ENCODE measurements at places on chromosomes 4 and X.

DNA sequence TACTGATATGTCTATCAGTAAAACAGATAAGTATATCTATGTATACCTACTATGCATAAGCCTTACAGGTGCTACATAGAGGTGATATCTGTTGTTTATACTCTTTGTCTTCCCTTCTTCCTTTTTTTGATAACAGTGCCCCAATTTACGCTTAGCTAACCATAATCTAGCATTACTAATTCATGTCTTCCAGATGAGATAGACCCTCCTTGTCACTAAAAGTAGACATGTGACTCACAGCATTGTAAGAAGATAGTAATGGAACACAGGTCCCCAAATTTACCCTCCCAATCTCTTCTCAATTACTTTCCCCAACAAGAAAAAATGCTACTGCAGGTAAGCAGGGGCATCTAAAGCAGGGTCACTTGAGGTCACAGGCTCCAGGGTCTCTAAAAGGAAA is 7.9 kb upstream of the NFKB1 start:
- no peak for DNase-seq

- DNase-seq = no peak
Observed at GRCh38 chr4:13455411-13455810, 28.7 kb downstream of the RAB28 start.

DNA sequence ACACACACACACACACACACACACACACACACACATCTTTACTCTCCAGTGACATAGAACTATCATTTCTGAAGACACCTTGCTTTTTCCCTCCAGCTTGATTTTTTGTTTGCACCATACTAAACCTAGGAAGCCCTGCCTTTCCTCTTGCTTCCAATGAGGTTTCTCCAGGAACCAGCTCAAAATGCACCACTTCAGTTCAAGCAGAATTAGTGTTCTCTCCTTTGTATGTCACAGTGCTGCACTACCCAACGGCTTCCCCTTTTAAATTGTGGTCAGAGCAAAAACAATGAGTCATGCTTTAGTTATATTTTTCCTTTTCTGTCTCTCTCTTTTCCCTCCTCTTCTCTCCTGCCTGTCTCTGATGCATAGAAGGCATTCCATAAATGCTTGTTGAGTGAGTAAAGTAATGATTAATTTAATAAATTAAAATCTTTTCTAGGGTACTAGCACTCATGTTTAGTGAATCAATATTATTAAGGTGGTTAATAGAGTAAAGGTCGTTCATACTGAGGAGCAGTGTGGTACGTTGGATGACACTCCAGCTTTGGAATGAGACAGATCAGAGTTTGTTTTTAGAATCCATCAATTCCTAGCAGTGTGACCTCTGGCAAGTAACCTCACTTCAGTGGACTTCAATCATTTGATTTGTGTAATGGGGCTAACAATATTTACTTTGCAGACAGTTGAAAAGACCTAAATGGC is 5.9 kb downstream of the RTL3 start:
- DNase-seq = no peak

- no peak for DNase-seq
Observed at GRCh38 chrX:42098900-42099299, 175.5 kb upstream of the CASK start.

- no peak for DNase-seq
Observed at GRCh38 chr4:40122941-40123340, 66.3 kb downstream of the N4BP2 start.

DNA sequence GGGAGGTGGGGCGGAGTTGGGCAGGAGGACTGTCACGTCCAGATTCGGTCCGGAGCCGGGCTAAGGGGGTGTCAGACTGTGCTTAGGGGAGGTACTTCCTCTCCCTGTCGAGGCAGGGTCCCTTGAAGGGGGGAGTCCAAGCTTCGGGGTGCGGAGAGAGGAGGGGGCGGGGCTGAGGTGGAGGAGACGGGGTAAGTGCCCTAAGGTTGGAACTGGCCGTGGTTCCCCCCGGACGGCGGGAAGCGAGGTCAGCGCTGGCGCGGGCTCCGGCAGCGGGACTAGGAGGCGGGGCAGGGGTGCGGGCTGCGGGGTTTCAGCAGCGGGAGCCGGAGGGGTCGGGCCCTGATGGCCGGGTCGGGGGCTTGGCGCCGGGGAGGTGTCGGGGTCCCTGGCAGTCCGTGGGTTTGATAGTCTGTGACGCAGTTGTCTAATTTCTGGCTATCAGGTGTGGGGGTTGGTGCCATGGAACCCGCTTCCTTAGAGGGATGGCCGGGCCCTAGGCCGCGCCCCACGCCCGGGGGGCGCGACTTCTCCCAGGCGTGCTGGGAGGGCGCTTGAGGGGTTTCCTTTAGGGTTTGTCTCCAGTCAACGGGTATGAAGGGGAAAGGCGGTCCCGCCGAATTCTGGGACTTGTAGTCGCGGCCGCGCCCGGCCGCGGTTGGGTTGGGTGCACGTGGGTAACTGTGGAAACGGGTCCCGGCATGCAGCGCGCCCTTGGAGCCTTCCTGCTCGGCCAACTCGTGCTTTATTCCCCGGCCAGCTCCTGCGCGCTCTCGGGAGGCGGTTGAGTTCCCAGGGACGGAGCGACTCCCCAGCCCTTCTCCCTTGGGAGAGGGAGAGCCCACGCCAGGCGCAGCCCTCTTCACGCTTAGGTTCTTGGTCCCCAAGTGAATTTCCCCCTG is 1.5 kb downstream of the DCUN1D4 start:
- DNase-seq = peak; percentile 95

- DNase-seq = no peak
Observed at GRCh38 chrX:122788216-122788615, 395.9 kb upstream of the GRIA3 start.

DNA sequence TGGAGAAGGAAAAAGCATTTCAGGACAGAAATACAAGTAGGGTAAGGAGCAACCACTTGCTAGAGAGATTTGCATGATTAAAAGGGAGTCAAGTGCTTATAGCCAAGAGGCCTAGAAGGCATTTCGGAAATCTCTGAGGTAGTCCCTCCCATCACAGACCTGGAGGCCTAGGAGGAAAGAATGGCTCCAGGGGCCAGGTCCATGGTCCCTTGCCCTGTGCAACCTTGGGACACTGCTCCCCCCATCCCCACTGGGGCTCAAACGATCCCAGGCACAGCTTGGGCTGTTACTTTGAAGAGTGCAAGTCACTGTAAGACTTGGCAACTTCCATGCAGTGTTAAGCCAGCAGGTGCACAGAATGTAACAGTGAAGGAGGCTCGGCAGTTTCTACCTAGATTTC is 51.2 kb upstream of the FBXW7 start:
- no peak for DNase-seq

DNA sequence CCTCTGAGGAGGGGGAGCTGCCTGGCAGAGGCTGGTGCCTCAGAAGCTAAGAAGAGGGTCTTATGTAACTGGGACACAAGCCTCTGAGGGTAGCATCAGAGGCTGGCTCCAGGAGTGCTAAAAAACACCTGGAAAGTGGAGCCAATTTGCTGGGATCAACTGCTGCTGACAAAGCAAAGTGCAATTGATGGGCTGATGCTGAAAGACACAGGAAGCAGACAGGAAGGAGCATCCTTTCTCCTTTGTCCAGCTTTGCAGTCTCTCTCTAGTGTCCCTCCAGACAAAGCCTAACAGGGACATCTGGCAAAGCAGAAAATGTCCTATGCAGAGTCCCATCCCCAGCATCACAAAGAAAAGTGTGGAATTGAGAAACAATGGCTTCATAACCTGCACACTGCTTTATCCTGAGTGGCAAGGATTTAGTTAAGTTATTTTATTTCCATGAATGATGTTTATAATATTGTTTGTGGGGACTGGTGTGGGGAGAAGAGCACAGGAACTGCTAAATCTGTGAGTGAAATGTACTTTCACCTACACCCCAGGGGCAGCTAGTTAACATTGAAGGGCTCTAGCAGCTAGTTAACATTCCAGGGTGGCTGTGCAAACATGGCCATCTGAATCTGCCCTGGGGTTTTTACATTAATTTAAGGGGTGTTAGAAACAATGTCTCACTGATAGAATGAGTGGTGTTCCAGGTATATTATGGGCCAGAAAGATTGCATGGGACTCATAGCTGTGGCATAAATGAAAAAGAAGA is 25.6 kb upstream of the MBTPS2 start:
- DNase-seq = no peak
